8988T (cell line): ENCODE measurements at places on chromosomes 7 and 10.

DNA sequence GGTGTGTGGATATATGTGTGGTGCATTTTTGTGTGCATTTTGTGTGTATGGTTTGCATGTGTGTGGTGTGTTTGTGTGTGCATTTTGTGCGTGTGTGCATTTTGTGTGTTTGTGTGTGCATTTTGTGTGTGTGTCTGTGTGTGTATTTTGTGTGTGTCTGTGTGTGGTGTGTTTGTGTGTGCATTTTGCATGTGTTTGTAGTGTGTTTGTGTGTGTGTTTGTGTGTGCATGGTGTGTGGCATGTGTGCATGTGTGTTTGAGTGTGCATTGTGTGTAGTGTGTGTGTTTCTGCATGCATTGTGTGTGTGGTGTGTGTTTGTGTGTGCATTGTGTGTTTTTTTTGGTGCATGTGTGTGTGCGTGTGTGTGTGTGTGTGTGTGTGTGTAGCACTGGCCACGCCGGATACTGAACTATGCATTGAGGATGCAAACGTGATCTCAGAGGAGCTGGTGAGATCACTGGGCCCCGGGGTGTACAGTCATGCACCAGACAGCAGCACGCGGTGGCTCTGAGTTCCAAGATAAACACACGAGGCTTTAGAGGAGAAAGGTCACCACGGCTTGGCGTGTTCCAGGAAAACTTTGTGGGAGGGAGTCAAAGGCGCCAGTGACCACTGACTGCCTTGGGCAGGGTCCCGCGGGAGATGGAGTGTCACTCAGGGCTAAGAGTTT, 106.6 kb upstream of the SHH start:
- DNase-seq = no peak

DNA sequence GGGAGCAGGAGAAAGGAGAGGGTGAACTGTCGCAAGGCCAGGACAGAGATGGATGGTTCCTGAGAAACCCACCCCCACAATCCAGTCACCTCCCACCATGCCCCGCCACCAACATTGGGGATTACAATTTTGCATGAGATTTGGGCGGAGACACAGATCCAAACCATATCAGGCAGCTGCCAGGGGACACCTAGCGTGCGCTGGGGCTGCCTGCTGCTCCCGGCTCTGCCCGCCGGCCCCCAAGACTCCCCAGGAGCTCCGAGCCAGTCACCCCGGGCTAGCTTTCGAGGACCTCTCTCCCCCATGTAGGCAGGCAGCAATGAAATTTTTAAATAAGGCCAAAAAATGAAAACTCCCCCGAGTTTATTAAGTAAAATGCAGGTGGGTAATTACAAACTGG, 111.7 kb downstream of the UNCX start:
- DNase-seq = no peak

GRCh38 chr10:66880292-66880691, 45.5 kb upstream of the LRRTM3 start:
- DNase-seq = no peak

- DNase-seq = no peak
Measured at GRCh38 chr7:120865191-120865981, 7.4 kb upstream of the TSPAN12 start.

DNA sequence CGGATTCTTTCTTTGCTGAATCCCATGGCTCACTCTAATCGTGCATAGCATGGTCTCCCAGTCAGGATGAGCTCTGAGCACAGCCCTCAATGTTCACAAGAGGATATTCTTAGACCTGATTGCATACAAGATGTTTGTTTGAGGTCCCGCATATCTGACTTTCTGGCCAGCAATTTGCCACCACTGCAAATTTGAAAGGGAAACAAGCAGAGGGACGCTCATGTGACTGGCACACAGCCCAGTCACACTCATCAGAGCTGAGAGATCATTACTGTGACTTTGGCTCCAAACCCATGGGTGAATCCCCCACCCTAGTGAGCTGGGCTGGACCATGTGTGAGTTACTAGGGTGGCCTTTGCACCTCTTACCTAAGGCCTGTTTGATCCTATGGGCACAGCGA, 9.9 kb downstream of the TAS2R41 start:
- DNase-seq = no peak

DNA sequence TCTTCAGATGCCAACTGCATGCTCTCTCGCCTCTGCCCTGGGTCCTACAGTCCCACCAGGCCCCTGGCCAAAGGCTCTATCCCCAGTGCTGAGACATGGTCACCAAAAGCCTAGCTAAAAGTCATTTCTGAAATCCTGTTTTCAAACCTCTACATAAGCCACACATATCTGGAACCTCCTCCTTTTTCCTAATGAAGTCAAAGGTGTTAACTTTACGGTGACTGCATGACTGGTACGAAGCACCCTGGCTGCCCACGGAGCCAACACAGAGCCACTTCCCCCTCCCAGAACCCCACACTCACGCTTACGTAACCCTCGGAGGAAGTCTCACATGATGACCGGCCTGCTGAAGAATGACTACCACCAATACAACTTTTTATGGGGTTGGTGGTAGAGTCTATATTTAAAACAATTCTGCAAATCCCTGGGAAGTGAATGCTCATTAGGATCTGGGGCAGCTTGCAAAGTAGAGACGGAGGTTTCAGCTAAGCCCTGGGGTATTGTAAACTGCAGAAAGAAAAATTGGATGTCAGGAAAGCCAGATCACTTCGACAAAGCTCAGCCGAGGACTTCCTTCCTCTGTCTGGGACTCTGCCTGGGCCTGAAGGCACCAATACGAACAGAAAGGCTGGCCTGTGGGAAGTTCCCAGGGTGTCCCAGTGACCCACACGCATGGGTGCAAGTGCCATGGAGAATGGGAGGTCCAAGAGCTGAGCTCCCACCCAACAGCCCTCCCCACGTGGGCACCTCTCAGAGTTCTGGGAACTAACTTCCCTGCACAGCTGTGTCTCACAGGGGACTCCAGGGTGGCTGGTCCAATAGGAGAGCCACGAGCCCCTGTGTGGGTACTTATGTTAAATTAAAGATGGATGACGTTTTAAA, 50.7 kb downstream of the PDGFA start:
- no peak for DNase-seq

GRCh38 chr7:1062296-1063294, 18.2 kb downstream of the GPR146 start:
- no peak for DNase-seq

- no peak for DNase-seq
Measured at GRCh38 chr7:22632674-22633073, 94.3 kb upstream of the IL6 start.

DNA sequence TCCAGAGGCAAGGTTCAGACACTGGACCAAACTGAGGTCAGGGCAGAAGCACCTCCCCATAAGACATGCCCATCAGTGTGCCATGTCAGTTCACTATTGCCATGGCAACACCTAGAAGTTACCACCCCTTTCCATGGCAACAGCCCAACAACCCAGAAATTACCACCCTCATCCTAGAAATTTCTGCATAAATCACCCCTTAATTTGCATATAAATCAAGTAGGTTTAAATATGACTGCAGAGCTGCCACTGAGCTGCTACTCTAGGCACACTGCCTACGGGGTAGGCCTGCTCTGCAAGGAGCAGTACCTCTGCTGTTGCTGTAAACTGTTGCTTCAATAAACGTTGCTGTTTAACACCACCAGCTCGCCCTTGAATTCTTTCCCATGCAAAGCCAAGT, 12.7 kb downstream of the STEAP2 start:
- DNase-seq = no peak

GRCh38 chr10:116026315-116026714, 246.7 kb downstream of the GFRA1 start:
- no peak for DNase-seq

GRCh38 chr10:103894441-103894864, 23.5 kb downstream of the STN1 start:
- DNase-seq = no peak

DNA sequence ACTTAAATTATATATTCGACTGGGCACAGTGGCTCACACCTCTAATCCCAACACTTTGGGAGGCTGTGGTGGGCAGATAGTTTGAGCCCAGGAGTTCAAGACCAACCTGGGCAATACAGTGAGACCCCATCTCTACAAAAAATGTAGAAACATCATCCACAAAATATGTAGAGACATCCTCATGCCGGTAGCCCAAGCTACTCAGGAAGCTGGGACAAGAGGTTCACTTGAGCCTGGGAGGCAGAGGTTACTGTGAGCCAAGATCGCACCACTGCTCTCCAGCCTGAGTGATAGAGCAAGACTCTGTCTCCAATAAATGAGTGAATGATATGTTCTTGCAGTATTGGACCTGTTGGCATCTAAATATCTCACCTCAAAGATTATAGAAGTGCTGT, 22.6 kb upstream of the TNS3 start:
- no peak for DNase-seq

GRCh38 chr10:30309403-30309802, 39.7 kb downstream of the MTPAP start:
- no peak for DNase-seq

GRCh38 chr10:17430647-17431355, 23.6 kb downstream of the ST8SIA6 start:
- peak; percentile 31 for DNase-seq

DNA sequence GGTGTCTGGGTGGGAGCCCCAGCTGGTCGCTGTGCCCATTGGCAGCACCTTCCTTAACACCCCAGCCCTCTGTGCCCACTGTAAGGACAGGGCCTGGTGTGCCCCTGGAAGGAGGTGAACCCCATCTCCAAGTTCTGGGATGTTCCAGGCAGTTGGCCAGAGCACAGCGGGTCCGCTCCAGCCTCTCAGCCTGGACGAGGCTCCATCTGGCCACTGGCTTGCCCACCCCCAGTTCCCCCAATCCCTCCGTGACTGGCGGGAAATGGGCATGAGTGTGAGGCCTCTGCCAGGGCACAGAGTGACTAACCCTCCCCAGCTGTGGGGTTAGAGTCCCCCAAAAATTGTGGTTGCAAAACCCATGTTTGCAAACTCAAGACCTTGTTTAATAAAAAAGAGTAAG, 15.6 kb downstream of the GRIFIN start:
- no peak for DNase-seq

DNA sequence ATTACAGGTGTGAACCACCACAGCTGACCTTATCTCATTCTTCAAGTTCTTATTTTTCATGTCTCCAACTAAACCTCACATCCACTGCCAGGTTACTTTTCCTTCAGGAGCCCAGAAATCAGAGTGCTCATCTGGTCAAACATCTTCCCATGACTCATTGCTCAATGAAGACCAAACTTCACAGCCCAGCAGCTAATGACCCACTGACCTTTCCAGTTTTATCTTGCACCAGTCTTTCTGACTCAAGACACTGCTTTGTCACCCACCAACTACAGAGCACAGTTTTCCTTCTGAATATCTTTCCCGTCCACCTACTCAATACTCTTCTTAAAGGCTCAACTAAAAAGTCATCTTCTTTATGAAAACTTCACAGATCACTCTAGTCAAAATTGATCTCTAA, 245.1 kb downstream of the CHCHD3 start:
- no peak for DNase-seq

- DNase-seq = no peak
Measured at GRCh38 chr10:132336919-132337407, 5.0 kb downstream of the LRRC27 start.

DNA sequence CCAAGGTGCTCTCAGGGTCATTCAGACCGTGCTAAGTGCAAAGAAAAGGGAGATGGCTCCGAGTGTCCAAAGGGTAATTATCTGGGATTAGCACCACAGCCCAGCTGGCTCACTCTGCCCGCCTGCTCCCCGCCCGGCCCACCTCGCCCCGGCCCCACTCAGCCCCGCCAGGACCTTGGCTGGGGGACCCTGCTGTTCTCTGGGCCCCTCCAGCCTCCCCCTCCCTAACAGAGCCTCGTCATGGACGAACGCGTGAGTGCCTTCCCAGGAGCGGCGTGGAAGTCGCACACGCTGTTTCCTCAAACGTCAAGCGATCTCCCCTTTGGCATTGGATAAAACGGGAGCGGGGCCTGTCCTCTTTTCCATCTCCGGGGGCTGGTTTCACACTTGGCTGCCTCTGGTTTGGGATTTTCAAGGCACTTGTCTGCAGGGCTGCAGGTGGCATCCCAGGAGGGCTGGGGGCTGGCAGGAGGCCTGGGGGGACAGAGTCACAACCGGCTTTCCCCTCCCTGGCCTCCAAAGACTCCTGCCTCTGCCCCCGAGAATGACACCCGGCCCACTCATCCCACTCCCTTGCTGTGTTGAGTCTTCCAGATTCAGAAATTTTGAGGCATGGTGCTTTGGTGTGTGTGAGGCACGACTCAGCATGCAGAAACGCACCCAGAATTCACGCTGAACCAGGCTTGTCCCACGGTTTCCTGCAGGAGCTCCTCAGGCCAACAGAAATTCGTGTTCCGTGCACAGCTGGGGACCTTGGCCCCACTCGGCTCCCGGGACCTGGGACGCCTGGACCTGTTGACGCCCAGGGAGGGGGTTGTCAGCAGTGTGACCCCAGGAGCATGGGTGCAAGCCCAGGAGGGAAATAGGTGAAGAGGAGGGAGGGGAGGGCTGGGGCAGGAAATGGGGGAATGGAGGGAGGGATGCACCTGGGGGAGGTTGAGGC, 110.0 kb downstream of the PDGFA start:
- peak; percentile 10 for DNase-seq

DNA sequence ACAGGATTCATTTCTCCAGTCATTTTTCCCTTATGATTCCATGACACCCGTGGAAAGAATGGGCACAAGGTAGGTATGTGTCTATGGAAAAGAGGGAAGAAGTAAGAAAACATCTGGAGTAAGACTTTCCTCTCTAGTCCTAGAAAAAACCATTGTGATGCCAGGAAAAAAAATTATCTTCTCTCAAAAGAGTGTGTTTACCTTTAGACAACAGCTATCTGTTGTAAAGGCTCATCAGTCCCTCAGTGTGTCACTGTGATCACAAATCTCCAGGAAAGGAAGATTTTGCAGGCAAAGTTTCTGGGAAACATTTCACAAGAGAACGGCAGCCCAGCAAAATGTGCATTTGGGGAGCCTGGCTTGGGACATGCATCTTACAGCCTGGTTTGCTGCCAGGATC, 44.8 kb downstream of the CALML3 start:
- no peak for DNase-seq

- no peak for DNase-seq
Measured at GRCh38 chr7:42227936-42228591, 8.9 kb downstream of the GLI3 start.
